RWPE2 (cell line): ENCODE measurements at places on chromosomes 2 and 18.

GRCh38 chr2:176567361-176567760, 298.1 kb downstream of the MTX2 start:
- no peak for DNase-seq

DNA sequence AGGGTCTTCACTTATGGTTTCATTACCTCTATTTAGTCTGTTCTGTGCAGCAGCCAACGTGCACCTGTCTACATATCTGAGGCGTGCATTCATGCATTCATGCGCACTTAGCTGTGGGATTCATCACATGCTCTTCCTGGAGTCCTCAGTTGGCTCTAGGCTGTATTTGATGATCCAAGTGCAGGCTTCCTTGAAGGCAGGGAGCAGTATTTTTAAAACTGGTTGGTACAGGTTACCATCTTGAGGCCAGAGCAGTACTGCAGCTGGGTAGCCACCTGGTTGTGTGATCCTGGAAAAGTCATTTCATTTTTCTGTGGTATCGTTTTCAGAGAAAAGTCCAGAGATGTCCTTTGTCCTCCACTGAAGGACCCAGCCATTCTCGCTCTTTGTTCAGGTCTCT, 109.8 kb downstream of the EN1 start:
- DNase-seq: no peak

DNA sequence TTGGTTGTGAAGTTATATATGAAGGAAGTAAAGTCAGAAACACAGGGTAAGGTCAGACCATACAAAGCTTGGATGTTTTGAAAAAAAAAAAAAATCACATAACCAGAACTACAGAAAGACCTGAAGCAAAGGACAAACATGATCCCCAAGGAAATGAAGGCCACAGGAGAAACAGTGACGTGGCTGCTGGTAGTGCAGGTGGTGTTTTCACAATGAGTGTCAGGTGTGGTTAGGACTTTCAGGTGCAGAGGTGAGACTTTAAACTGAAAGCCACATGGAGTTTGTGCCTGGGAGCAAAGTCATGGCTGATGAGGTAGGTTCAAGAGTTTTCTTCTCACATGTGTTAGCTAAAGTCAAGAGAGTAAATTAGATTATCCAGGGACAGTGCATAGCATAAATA, 270.7 kb downstream of the PIEZO2 start:
- no peak for DNase-seq

DNA sequence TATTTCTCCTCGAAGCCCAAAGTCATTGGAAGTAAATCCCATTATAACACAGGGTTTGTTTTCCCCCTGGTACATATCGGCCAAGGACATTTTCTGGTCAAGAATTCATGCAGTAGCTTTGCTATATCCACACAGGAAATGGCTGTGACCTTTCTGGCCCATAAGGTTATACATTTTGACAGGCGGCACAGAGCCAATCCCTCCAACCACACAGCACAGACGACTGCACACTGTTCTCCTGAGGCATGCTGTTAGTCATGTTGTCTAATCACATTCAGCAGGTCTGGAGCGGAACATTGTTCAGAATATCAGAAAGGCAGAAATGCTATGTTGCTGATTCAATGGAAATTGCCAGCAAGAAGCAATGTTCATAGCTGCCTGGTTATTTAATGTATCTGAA, 742.3 kb upstream of the SLC8A1 start:
- DNase-seq: no peak

- DNase-seq: no peak
Observed at GRCh38 chr2:226802573-226802972, 3.0 kb upstream of the IRS1 start.

DNA sequence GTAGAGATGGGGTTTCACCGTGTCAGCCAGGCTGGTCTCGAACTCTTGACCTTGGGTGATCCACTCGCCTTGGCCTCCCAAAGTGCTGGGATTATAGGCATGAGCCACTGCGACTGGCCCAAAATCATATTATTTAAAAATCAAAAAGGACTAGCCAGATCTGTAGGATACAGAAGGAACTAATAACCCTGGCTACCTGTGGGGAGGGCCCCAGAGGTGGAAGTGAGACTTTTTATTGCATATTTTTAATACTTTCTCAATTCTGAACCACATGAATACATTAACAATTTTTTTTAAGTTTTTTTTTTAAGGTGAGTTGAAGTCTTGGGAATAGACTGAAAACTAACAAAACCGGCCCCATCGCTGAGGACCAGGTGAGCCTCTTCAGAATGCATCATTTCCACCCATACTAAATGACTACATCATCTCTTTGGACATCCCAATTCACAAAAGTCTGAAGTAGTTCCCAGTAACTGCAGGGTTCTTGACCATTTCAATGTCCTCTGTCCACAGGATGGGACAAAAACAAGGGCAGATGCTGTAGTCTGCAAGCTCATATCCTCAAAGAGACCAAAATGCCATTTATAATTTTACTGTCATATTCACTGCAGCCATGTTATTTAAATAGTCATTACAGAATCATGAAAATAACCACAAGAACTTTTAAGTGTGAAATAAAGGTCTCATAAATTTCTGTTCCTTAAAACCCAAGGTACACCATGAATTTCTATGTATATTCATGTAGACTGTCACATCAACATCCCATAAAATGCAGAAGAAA, 21.4 kb downstream of the RPL31 start:
- DNase-seq: no peak

- no peak for DNase-seq
Observed at GRCh38 chr2:149226790-149227189, 103.6 kb upstream of the LYPD6 start.

- DNase-seq: no peak
Observed at GRCh38 chr2:57877811-57878170, 168.8 kb upstream of the VRK2 start.

DNA sequence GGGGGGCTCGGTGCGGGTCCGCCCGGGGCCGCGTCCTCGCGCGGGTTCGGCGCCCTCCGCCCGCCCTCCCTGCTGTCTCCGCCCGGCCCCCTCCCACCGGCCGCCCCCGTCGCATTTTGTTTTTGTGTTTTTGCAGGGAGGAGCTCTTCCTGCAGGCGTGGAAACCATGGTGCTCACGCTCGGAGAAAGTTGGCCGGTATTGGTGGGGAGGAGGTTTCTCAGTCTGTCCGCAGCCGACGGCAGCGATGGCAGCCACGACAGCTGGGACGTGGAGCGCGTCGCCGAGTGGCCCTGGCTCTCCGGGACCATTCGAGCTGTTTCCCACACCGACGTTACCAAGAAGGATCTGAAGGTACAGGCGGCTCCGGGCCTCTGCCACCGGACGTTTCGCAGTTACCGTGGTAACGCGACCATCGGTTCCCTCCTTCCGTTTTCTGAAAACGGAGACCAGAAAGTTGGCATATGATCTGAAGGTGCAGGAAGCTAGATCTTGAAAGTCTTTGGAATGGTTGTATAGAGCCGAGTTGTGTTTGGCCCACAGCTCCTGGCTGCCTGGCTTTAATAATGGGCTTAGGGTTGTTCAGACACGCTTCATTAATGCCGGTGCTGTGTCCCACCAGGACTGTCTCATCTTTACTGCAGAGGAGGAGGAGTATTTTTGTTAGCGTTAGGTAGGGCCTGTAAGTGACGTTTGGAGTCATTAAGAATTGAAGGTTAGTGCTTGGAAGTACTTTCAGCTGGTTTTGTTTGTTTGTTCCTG, 891 bp downstream of the KDM3A start:
- DNase-seq: no peak

DNA sequence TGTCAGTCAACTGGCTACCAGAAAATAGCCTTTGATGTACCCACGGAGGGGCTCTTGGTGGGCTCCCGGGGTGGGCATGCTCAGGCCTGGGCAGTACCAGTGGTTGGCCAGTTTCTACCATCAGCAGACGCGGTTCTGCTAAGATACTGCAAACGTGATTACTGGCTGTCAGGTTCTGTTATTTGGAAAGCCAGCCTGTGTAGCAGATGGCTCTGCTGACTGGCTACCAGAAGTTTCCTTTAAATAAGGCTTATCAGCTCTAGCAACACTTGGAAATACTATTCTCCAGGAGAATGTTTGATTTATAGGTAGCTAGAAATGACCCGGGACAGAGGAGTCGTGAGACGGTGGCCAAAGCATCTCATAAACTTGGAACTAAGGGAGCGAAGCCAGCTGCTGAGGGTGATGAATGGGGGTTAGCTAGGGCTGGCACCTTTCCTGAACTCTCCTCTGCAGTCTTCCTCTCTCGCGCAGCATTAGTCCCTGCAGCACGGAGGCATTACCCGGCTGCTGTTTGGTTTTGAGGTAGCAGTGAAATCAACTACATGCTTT, 171.9 kb downstream of the AGAP1 start:
- no peak for DNase-seq

GRCh38 chr2:1750933-1751766, 6.8 kb upstream of the PXDN start:
- peak; percentile 70 for DNase-seq

DNA sequence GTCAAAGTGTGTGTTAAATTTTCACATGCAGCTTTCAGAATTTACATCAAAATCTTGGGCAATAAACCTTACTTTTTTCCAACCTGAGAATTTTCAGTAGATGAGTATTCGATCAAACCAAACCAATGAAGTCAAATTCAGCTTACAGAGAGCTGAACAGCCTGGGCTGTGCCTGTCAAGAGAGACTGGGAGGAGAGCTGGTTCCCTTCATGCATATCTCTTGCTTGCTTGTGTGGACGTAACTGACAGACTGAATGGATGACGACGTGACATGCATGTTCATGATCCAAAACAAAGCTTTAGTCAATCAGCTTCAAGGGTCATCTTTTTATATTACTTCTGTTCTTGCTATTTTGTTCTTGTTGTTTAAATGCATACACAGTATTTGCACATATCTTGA, 145.2 kb downstream of the GALNT3 start:
- no peak for DNase-seq

- no peak for DNase-seq
Observed at GRCh38 chr2:169512525-169512924, 3.0 kb downstream of the KLHL41 start.

DNA sequence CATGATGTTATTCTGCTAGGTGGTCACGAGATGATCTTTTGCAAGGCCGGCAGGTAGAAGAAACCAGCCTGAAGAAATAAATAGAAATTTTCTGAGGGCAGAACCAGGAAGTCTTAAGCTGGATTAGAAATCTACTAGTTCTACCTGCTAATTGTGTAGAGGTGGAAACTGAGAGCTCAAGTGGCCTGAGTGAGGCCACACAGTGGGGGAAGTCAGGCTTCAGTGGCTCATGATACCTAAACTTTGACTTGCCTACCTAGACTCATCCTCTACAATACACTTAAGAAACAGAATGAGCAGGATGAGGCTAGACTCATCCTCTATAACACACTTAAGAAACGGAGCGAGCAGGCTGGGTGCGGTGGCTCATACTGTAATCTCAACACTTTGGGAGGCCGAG, 134.9 kb upstream of the NDUFV2 start:
- no peak for DNase-seq

DNA sequence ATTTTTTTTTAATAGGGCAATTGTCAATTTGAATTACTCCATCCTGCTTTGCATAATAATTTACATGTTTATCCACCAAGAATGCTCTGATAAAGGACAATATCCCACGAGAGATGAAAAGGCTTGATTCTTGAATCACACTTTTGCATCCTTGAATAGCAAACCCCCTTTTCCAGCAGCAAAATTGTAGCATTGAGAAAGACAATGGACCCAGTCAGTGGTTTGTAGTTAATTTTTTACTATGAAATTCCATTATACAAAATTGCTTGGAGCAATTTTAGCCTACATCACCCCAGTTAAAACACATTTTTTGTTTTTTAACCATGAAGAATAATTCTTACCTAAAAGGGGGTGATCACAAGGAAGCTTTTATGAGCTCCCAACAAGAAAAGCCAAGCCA, 255.1 kb downstream of the RND3 start:
- no peak for DNase-seq

DNA sequence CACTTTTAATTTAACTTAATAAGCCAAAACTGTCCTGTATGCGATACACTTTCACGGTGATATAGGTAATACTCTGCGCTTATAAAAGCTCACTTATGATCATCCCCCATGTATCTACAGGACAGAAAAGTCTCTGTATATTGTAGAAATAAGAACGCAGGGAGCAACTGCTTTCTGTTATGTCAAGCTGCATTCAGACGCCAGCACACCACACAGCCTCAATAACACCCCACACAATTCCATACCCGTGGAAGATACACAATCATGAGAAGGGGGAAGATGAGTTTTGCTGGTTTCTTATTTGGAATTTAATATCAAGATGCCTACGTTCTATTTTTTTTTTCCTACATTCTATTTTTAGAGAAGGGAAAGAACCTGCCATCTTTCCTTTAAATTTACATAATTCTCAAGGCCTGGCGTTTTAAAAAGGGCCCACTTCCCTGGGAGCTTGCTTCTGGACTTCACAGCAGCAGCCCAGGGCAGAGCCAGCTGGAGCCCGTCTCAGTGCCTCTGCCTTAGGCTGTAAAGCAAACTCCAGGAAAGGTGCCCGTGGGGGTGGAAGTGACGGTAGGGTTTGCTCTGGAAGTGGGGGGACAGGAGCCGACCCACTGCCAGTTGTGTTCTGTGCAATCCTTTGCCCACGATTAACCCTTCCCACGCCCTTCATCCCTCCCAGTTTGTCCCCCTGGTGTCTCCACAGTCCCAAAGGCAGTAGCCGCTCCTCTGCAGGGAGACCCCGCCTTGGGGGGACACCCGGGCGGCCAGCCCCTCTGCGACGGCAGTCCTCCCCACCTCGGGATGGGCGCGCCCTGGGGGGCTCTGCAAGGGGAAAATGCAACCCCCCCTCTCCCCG, 5.3 kb downstream of the PTGR3 start:
- DNase-seq: no peak

GRCh38 chr2:220811115-220811514, 761.0 kb downstream of the EPHA4 start:
- no peak for DNase-seq

GRCh38 chr18:59509481-59510442, 150.7 kb upstream of the LMAN1 start:
- no peak for DNase-seq

DNA sequence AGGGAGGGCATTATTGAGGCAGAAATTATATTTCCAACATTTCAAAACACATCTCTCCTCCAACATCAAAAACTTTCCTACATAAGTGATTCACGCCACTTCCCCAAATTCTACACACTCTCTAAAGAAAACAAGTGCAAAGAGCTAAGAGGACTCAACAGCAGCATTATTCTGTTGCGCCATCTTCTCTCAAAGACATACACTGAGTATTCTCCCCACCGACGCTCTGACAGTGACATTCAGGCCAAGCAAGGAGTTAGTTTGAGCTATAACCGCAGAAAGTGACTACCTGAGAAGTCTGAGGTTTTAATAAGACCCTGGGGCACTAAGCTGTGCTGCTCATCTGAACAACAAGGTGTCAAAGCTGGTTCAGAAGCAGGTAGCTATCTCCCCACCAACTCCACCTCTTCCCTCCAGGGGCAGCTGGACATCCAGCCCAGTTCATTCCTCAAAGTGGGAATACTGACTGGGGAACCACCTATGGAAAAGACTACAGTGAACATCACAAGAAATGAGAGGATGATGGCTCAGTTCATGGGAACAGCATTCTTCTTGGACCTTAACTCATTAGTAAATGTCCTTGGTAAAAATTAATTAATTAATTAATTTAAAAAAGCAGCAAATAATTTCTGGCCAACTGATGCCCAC, 309.5 kb upstream of the CCDC68 start:
- DNase-seq: no peak

- DNase-seq: peak; percentile 16
Observed at GRCh38 chr2:86037795-86038192, 67.9 kb downstream of the POLR1A start.

GRCh38 chr18:3857544-3857943, 407.6 kb downstream of the TGIF1 start:
- DNase-seq: no peak
